ENCODE measurements at places on chromosomes 12 and 14. TPM values are rescaled to one million over a fixed set of nuclear protein-coding genes. Genes with fewer than 3 reads are reported as not detected.
A peak's percentile ranks its signal among the peaks of the same experiment; 100 is the strongest.

GPR137C gene
- 0.72 TPM for total RNA-seq

LGR5 gene
- total RNA-seq, result not detected

INHBC gene
- not detected for total RNA-seq

VPS37B gene
- 8.6 TPM for total RNA-seq

CAPS2 gene
- total RNA-seq, result 2.7 TPM

SLC10A1 gene
- not detected for total RNA-seq

FOXN4 gene
- not detected for total RNA-seq

DNAJC22 gene
- total RNA-seq, result 6.7 TPM

KCNK10 gene
- not detected for total RNA-seq

DNA sequence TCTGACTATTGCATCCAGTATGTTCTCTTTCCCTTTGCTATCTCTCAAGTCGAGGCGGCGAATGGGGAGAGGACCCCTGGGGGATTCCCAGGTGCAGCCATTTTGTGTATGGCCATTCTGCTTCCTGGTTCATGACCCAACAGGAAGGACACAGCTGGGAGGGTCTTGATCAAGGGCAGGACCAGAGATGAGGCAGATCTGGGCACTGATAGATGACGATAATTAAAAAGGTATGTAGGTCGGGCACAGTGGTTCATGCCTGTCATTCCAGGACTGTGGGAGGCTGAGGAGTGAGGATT lies 73.9 kb downstream of the EID3 start:
- no peaks in the 10 kb centered on the region for H3K36me3 ChIP-seq
- peaks cover 7% of the 10 kb centered on the region for H3K4me1 ChIP-seq
- H3K27me3 ChIP-seq, result no peaks in the 10 kb centered on the region

GRCh38 chr12:31801872-31802271 lies 73.1 kb upstream of the AMN1 start:
- H3K4me3 ChIP-seq, result no peak overlapping the region
- no peaks in the 10 kb centered on the region for H3K27me3 ChIP-seq
- no peaks in the 10 kb centered on the region for H3K36me3 ChIP-seq
- H3K4me1 ChIP-seq, result no peaks in the 10 kb centered on the region

DNA sequence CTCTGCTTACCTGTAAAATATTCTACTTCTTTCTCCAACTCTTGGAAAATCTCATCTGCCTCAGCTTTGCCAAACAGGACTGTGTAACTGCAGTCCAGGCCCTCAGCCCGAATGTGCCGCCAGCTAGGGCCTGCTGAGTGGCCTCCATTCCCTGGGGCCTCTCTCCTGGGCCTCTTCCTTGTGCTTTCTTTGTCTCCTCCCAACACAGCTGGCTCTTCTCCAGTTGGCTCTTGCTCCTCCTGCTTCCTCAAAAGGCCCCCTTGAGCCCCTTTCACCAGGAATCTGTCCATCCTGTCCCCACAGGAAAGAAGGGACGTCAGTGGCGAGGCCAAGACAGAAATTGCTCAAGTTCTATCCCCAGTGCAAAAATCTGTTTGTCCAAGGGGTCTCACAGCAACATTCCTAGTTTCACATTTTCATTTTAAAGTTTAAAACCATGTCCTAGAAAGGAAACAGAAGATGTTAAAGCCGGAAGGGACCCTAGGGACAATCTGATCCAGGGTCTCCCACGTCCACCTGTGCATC lies 713 bp downstream of the ALKBH2 start:
- no peaks in the 10 kb centered on the region for H3K27me3 ChIP-seq
- DNase-seq, result no peak
- H3K27ac ChIP-seq, result no peak overlapping the region
- peaks cover 7% of the 10 kb centered on the region for H3K4me1 ChIP-seq

GRCh38 chr14:53365486-53366130 lies 212.5 kb upstream of the DDHD1 start:
- peaks cover 17% of the 10 kb centered on the region for H3K4me1 ChIP-seq
- no peaks in the 10 kb centered on the region for H3K36me3 ChIP-seq
- H3K4me3 ChIP-seq, result no peak overlapping the region
- peak; percentile 67 for DNase-seq
- H3K27ac ChIP-seq, result no peak overlapping the region

DNA sequence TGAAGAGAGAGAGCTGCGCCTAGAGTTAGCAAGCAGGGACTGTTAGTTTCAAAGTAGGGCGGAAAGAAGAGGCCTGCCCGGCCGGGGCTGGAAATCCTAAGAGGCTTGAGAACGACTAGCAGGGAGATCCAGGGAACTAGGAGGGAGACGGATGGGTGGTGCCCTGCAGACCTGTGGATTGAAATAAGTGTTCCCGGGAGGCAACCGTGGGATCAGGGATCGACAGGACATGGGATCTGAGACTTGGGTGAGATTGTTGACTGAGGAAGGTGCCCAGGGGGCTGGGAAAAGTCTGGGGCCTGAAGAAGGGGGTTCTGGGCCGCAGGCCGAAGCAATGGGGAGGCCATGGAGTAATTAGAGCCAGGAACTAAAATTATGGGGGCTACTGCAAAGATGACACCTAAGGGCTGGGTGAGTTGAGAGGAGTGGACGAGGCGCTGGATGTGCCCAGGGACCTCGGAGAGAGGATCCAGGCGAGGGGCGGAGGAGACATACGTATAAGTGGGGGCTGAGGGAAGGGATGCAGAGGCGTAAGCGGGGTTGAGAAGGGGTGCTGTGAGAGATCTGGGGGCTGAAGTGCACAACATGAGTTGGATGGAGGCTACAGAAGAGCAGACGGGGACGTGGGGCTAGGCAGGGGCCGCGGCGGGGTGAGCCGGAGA lies 635 bp downstream of the LTA4H start:
- peak overlapping the region; percentile 87 for H3K4me3 ChIP-seq
- H3K4me1 ChIP-seq, result 0 out of 2 replicates have a peak, but pooled peaks cover 2% of the 10 kb centered on the region
- no peaks in the 10 kb centered on the region for H3K36me3 ChIP-seq
- DNase-seq, result peak; percentile 37
- no peaks in the 10 kb centered on the region for H3K27me3 ChIP-seq
- peak overlapping the region; percentile 54 for H3K27ac ChIP-seq

- no peaks in the 10 kb centered on the region for H3K27me3 ChIP-seq
- no peak for DNase-seq
- peaks cover 10% of the 10 kb centered on the region for H3K36me3 ChIP-seq
- no peak overlapping the region for H3K27ac ChIP-seq
- no peak overlapping the region for H3K4me3 ChIP-seq
Observed at GRCh38 chr12:13061377-13061776, 17.2 kb downstream of the FAM234B start.

- no peaks in the 10 kb centered on the region for H3K36me3 ChIP-seq
- DNase-seq, result no peak
- H3K27ac ChIP-seq, result no peak overlapping the region
- H3K4me3 ChIP-seq, result no peak overlapping the region
- H3K27me3 ChIP-seq, result no peaks in the 10 kb centered on the region
Observed at GRCh38 chr12:69694123-69694522, 5.0 kb downstream of the BEST3 start.

DNA sequence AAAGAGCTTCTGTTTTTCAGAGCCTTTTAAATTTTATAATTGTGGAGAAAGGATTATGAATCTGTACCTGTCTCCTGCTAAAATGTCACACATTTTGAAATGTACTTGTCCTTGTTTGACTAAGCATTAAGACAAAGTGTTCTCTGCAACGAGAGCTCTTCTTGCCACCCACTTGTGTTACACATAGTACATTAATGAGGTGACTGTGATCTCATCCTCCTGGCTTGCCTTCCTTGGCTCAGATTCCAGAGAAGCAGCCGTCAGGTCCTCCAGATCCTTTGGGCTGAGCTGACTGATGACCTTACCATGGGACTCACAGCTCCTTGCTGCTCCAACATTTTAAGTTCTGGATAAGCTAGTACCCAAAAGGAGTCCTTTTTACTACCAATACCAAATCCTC lies 81.4 kb downstream of the BBS10 start:
- H3K27ac ChIP-seq, result peak overlapping the region; percentile 12
- peaks cover 11% of the 10 kb centered on the region for H3K4me1 ChIP-seq
- no peak overlapping the region for H3K4me3 ChIP-seq
- H3K27me3 ChIP-seq, result no peaks in the 10 kb centered on the region

GRCh38 chr12:107657621-107658020 lies 28.0 kb upstream of the PWP1 start:
- DNase-seq, result no peak
- no peaks in the 10 kb centered on the region for H3K27me3 ChIP-seq
- no peaks in the 10 kb centered on the region for H3K4me1 ChIP-seq
- H3K4me3 ChIP-seq, result no peak overlapping the region
- no peaks in the 10 kb centered on the region for H3K36me3 ChIP-seq

DNA sequence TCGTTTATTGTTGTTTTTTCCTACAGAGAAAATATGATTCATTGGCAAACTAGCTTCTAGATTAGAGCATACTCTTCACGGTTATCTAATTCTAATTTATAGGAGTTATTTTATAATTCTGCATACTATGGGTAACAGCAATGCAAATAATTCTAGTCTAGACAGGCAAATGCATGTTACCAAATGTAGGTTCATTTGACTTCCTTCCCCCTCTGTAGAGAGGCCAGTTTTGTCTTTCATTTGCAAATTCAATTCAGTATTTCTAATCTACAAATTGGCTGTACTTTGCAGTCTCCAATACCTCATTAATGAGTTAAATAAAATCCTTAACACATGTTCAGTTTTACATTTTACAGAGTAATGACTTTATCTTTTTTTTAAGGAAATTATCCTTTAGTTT lies 4.2 kb downstream of the LGMN start:
- DNase-seq, result no peak
- H3K4me3 ChIP-seq, result no peak overlapping the region
- peaks cover 3% of the 10 kb centered on the region for H3K27me3 ChIP-seq
- H3K4me1 ChIP-seq, result no peaks in the 10 kb centered on the region

GRCh38 chr12:129328235-129328634 lies 475.0 kb downstream of the GLT1D1 start:
- H3K36me3 ChIP-seq, result no peaks in the 10 kb centered on the region
- H3K27ac ChIP-seq, result no peak overlapping the region
- no peaks in the 10 kb centered on the region for H3K27me3 ChIP-seq
- no peaks in the 10 kb centered on the region for H3K4me1 ChIP-seq

GRCh38 chr12:13817131-13817530 lies 164.3 kb downstream of the GRIN2B start:
- no peak overlapping the region for H3K27ac ChIP-seq
- no peaks in the 10 kb centered on the region for H3K36me3 ChIP-seq
- no peak for DNase-seq
- no peaks in the 10 kb centered on the region for H3K4me1 ChIP-seq

GRCh38 chr14:39158222-39158858 lies 11.8 kb downstream of the TRAPPC6B start:
- H3K36me3 ChIP-seq, result peaks cover 30% of the 10 kb centered on the region
- DNase-seq, result no peak
- no peak overlapping the region for H3K27ac ChIP-seq

DNA sequence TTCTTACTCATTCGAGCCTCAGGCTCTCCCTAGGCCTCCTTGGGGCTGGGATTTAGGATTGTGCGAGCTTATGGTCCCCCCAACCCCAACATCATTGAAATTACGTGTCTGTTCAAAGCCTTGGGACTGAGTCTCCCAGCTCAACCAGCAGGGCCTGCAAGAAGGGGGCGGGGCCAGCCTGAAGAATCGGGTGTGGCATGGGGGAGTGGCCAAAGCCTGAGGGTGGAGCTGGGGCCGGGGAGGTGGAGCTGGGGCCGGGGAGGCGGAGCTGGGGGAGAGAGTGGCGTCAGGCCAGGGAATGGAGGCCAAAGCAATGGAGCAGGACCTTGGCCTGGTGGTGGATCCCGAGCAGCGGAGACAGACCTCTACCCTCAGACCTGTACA lies 24.3 kb upstream of the HSPB8 start:
- no peaks in the 10 kb centered on the region for H3K36me3 ChIP-seq
- DNase-seq, result no peak
- no peaks in the 10 kb centered on the region for H3K27me3 ChIP-seq
- H3K4me3 ChIP-seq, result no peak overlapping the region
- H3K4me1 ChIP-seq, result no peaks in the 10 kb centered on the region

DNA sequence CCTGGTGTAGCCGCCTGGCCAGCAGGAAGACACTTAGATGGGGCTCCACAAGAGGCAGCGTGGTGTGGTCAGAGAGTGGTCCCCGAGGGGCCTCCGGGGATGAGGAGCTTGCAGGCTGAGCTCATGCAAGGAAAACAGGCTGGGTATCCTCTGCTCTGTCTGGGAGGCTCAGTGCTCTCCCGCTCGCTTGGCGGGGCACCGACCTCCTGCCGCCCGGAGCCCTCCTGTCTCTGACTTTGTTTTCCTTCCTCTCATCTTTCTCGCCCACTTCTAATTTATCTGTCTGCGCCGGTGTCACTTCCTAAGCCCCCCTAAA lies 31.3 kb upstream of the DLK1 start:
- no peak for DNase-seq
- H3K4me3 ChIP-seq, result no peak overlapping the region
- H3K4me1 ChIP-seq, result peaks cover 14% of the 10 kb centered on the region
- H3K27ac ChIP-seq, result no peak overlapping the region

DNA sequence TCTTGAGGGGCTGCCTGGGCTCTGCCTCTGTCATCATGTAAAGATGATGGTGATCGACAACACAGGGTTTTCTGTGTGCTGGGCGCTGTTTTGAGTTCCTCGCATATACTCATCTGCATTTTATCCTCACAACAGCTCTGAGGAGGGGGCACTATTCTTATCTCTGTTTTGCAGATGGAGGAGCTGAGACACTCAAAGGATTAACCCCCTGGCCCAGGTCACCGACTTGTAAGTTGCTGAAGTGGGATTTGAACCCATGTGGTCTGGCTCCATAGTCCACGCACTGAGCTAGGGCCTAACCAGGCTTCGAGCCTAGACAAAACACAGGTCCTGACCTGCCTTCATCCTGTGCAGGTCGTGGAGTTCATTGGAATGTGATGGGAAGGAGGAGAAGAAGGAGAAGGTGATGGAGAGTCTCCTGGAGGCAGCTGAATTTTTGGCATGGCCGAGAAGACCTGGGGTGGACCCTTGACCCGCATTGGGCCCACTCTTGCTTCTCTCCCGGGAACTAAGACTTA lies 140.0 kb downstream of the ASCL4 start:
- H3K27me3 ChIP-seq, result no peaks in the 10 kb centered on the region
- H3K36me3 ChIP-seq, result no peaks in the 10 kb centered on the region
- no peak overlapping the region for H3K4me3 ChIP-seq
- no peaks in the 10 kb centered on the region for H3K4me1 ChIP-seq

GRCh38 chr12:19510461-19510860 lies 71.2 kb downstream of the AEBP2 start:
- peaks cover 12% of the 10 kb centered on the region for H3K36me3 ChIP-seq
- H3K27ac ChIP-seq, result no peak overlapping the region
- no peak overlapping the region for H3K4me3 ChIP-seq

- no peaks in the 10 kb centered on the region for H3K27me3 ChIP-seq
- peak; percentile 96 for DNase-seq
- no peak overlapping the region for H3K4me3 ChIP-seq
- H3K36me3 ChIP-seq, result peaks cover 41% of the 10 kb centered on the region
- H3K4me1 ChIP-seq, result peaks cover 30% of the 10 kb centered on the region
Observed at GRCh38 chr12:54411391-54412241, 7.5 kb downstream of the ITGA5 start.

DNA sequence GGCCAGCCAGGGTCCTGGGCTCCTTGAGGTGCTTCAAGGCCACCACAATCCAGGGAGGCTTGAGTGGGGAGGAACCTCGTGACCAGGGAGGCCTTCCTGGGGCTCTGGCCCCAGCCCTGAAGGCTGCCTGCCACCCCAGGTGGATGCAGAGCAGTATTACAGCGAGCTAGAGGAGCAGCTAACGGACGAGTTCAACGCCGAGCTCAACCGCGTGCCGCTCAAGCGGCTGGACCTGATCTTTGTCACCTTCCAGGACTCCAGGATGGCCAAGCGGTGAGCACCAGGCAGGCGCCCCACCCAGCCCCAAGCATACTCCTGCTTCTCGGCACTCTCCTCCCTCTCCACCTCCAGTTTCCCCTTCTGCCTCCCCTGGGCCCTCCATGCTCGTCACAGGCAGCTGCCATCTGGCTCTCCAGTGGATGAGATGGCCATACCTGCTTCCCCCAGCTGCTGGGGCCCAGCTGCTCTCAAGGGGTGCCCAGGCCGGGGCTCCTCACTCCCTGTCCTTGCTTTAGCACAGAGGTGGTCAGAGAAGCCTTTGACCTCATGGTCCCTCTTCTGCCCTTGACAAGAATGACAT lies 30.6 kb downstream of the NGB start:
- no peaks in the 10 kb centered on the region for H3K27me3 ChIP-seq
- no peaks in the 10 kb centered on the region for H3K4me1 ChIP-seq
